ENCODE measurements at places on chromosomes 6 and 20.

- no peak for DNase-seq
Observed at GRCh38 chr6:9131616-9132015, 696.3 kb upstream of the SLC35B3 start.

GRCh38 chr6:71406865-71407860 is 118.6 kb downstream of the OGFRL1 start:
- no peak for DNase-seq

- no peak for DNase-seq
Observed at GRCh38 chr6:117072134-117072533, 193.2 kb upstream of the VGLL2 start.

- DNase-seq: no peak
Observed at GRCh38 chr6:75775219-75775618, 26.2 kb downstream of the MYO6 start.

DNA sequence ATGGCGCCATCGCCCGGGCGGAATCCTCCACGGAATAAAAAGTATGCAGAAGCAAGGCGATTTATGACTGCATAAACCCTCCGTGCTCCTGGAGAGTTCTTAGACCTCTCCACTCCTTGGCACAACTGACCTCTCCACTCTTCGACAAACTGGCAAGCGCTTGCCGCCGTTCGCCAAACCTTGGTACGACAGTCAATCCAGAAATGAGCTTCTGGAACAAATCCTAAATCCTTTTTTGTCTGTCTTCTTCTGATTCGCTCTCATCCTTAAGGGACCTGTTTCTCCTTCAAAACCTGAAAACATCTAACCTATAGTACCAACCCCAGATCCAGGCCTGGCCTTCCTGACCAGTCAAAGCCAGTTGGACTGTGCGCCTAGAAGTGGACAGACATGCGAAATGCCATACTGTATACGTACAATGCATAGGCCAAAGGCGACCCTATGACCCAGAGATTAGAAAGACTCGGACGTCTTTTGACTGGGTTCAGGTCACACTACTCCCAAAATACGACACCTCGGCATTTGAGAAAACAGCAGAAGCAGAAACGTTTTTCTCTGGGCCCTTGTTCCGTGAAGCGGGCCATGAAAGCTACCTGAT is 59.4 kb downstream of the TRIM27 start:
- DNase-seq: no peak

- peak; percentile 68 for DNase-seq
Observed at GRCh38 chr20:62352402-62353288, 14.5 kb downstream of the LAMA5 start.

DNA sequence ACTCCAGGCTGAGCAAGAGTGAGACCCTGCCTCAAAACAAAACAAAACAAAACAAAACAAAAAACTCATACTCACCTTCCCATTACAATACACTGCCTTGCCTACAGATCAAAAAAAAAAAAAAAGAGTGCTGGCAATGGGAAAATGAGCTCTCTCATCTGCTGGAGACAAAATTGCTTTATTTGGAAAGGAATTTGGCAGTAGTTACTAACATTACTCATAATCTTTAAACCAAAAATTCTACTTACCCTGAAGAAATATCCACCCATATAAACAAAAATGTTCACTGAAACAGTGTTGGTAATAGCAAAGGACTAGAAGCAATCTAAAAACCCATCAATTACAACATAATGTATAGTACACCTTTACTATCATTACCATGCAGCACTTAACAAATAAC is 120.4 kb downstream of the RNGTT start:
- DNase-seq: no peak

DNA sequence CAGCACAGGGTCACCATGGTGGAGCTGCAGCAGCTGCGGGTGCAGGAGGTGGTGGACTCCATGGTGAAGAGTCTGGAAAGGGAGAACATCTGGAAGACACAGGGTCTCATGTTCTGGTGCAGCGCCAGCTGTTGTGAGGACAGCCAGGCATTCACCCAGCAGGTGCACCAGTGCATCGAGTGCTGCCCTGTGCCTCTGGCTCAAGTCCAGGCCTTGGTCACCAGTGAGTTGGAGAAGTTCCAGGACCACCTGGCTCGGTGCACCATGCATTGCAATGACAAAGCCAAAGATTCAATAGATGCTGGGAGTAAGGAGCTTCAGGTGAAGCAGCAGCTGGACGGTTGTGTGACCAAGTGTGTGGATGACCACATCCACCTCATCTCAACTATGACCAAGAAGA is 22.9 kb upstream of the RIPK1 start:
- no peak for DNase-seq

- no peak for DNase-seq
Observed at GRCh38 chr6:3382326-3383279, 74.2 kb downstream of the SLC22A23 start.

DNA sequence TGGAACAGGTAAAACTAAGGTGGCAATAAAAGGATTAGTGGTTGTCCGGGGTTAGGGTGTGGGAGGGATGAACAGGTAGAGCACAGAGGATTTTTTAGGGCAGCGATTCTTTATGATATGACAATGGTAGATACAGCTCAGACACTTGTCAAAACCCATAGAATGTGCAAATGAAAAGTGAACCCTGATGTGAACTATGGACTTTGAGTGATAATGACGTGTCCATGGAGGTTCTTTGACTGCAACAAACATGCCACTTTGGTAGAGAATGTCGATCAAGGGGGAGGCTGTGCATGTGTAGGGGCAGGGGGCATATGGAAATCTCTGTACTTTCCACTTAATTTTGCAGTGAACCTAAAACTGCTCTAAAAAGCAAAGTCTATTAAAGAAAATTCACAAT is 100.7 kb downstream of the LAMP5 start:
- DNase-seq: no peak

- no peak for DNase-seq
Observed at GRCh38 chr6:47308552-47309290, 984 bp downstream of the TNFRSF21 start.

GRCh38 chr6:109446072-109446471 is 5.5 kb downstream of the SMPD2 start:
- no peak for DNase-seq

- no peak for DNase-seq
Observed at GRCh38 chr6:5997420-5997987, 9.2 kb downstream of the NRN1 start.

DNA sequence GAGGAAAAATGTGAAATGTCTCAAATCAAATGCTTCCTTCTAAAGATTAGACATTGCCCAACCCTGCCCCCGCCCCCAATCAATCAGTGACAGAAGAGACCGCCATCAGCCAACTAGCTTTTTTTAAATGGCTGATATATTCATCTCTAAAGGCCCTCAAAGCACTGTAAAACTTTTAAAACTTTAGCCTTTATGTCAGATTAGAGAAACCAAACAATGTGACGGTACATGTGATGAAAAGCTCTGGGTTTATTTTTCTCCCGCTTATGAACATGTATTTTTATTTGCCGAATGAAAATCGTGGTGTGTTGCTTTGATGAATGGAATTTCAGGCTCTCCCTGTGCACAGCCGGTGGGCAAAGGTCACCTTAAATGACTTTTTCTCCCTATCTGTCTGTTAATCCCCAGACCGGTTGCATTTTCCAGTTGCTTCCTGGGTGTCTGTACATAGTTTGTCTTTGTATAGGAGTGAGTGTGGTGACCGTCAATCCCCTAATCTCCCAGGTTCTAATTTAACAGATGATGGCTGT is 38.5 kb downstream of the TBC1D7 start:
- DNase-seq: no peak

DNA sequence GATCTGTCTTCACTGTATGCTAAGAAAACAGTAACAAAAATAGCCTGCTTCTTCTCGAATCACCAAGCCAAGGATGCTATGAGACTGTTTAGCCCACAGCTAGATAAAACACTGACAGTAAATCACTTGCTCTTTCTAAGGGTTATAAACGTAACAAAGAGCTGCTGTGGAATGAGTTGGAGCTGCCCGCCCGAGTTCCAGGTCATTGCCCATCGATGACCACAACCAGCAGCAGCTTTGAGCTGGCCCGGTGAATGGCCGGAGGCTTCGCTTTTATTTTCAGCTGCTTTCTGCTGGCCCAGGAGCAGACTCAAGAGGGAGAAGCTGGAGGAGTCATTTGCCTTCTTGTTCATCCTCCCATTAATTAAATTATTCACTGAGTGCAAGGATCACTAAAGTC is 82.2 kb upstream of the CDH4 start:
- no peak for DNase-seq

GRCh38 chr6:63391203-63391970 is 71.6 kb upstream of the LGSN start:
- DNase-seq: no peak
